Activated CD4-positive, alpha-beta memory T cell treated with anti-CD3 and anti-CD28 coated beads, Interleukin-2, amount 10 ng/mL, durations not matched to agents 7 days and 5 days (primary cell): ENCODE measurements at places on chromosomes 5 and 9. TPM values are rescaled to one million over a fixed set of nuclear protein-coding genes. Genes with fewer than 3 reads are reported as not detected.

GRCh38 chr5:60586307-60586901 is 113.6 kb downstream of the DEPDC1B start:
- DNase-seq: no peak

DNA sequence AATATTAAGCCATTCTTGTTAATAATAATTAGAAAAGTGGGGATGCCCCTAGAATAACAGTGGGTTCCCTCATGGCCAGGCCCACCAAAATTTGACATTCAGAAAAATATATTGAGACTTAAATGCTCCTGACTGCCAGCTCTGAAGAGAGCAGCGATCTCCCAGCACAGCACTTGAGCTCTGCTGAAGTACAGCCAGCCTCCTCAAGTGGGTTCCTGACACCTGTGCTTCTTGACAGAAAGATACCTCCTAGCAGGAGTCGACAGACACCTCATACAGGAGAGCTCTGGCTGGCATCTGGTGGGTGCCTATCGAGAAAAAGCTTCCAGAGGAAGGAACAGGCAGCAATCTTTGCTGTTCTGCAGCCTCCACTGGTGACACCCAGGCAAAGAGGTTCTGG is 261.5 kb downstream of the DTWD2 start:
- no peak for DNase-seq

SLC36A1 gene
- total RNA-seq: 5.4 TPM

GPRIN1 gene
- total RNA-seq: 3.7 TPM

IFNB1 gene
- total RNA-seq: 0.35 TPM
